Cardiac muscle cell (in vitro differentiated cells and primary cell): ENCODE measurements at places on chromosomes 3 and 15. TPM values are rescaled to one million over a fixed set of nuclear protein-coding genes. Genes with fewer than 3 reads are reported as not detected.

DNA sequence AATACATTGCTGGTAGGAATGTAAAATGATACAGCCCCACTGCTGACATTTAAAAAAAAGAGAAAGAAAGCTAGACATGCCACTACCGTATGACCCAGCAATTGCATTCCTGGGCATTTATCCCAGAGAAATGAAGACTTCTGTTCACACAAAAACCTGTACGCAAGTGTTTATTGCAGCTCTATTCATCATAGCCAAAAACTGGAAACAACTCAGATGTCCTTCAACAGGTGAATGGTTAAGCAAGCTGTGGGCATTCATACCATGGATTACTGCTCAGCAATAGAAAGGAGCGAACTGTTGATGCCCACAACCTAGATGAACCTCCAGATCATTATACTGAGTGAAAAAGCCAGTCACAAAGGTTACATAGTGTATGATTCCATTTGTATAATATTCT, 132.5 kb downstream of the MAP2K5 start:
- DNase-seq = no peak

DNA sequence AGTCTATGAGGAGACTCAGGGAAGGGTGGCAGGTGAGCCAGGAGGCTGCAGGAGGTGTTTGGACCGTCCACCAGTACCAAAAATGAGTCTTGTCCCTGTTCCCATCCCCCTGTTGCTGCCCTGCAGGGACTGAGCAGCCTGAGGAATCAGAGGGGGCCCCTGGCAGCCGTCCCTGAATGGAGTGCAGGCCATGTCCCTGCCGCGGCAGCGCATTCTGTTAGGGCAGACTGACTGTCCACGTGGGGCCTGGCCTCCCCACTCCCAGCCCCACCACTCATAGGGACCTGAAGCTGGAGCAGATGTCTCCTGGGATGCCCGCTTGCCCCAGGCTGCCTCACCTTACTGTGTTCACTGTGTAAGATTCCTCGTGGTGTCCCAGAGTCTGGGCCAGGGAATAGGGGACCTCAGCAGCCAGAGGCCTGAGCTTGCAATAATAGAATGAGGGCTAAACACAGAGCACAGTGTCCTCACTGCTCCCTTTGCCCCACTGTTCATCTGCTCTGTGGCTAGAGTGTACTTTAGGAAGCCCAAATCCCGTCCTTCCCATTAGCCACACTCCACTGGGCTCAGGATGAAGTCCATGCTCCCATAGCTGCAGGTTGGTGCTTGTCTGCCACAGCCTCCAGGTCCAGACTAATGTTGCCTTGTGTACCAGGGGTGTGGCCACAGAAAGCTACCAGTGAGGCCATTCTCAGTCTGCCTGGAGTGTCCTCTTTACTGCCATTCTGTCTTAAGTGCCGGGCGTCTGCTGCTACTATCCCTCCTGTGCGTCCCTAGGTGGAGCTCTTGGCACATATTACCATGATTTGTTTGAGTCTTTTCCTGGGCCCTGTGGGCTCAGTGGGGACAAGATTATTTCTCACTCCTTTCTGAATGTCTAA, 63.2 kb downstream of the HCN4 start:
- peak; percentile 86 for DNase-seq

DNA sequence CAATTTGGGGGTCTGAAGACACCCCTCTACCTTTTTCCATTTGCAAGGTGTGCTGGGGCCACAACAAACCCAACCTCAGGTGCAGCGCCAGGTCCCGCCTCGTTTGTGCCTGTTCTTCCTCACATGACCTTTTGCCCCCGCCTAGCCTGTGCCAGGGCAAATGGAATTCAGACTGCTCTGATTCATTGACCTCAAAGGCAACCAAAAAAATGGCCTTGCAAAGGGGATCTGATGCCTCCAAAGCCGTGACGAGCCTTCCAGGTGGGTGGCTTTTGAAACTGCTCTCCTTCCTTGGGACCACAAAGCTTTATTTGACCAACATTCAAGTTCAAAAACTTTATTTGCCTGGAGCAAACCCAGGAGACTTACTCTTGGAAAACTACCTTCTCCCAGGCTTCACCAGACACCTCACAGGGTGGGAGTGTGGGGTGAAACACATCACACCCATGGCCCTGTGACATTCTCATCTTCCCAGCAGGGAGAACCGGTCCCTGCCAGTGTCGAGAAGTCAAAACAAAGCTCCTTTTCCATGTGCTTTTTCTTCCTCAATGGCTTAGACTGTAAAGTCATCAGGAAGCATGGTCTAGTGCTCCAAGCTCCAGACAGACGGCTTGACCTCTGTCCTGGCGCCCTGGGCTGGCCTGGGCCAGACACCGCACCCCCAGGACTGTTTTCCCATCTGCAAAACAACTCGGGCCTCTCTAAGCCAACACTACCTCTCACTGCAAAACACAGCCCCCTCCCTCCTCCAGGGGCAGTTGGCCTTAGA, 103.9 kb upstream of the HES1 start:
- no peak for DNase-seq

- no peak for DNase-seq
These were observed 64.9 kb downstream of the UACA start for GRCh38 chr15:70698426-70698825.

GRCh38 chr15:75565062-75565970, 13.8 kb downstream of the PTPN9 start:
- DNase-seq = no peak

DNA sequence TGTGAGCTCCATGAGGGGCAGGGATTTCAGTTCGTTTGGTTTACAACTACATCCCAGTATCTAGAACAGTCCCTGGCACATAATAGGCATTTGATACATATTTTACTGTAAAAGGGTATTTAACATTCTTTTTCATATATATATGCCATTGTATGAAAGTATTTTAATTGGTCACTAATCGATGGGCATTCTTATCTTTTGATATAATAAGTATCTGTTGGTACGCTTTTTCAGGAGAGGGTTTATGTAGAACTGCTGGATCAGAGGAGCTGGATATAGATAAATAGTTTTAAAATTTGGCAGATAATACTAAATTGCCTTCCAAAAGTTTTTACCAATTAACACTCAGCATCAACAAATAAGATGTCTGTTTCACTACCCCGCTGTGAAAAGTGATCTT, 978 bp upstream of the RSL24D1 start:
- DNase-seq = no peak

GRCh38 chr3:12175844-12176453, 17.2 kb upstream of the TIMP4 start:
- DNase-seq = peak; percentile 78

CIP2A gene
- 4.1 and 12.2 TPM in 2 replicates for total RNA-seq

- peak; percentile 54 for DNase-seq
These were observed 43.4 kb downstream of the C2CD4A start for GRCh38 chr15:62109982-62110851.

GRCh38 chr15:91887921-91888373, 34.4 kb downstream of the SLCO3A1 start:
- no peak for DNase-seq

- DNase-seq = no peak
These were observed 319.3 kb downstream of the CTNNB1 start for GRCh38 chr3:41518626-41519025.

EFCC1 gene
- 0.11 TPM in 1 of 2 replicates, not detected in the other for total RNA-seq

- DNase-seq = peak; percentile 9
These were observed 6.3 kb downstream of the FAM81A start for GRCh38 chr15:59444081-59444835.

GRIP2 gene
- total RNA-seq = 0.06 TPM in 1 of 2 replicates, not detected in the other

DNA sequence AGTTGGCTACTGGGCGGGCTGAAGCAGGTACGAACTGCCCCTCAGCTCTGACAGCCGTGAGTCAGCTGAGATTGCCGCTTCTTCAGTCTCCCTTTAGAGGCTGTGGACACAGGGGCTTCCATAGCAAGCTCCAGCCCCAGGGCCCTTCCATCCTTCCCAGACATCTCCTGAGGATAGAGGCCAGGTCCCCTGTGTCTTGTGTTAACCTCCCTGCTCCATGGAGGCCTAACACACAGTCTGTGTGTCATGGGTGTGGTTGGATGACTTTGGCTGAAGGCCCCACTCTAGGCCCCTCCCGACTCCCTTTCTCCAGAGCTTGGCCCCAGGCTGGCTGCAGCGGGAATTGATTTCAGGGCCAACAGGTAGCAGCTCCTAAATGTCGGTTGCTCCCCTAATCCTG, 116.1 kb upstream of the TLE3 start:
- no peak for DNase-seq

DNA sequence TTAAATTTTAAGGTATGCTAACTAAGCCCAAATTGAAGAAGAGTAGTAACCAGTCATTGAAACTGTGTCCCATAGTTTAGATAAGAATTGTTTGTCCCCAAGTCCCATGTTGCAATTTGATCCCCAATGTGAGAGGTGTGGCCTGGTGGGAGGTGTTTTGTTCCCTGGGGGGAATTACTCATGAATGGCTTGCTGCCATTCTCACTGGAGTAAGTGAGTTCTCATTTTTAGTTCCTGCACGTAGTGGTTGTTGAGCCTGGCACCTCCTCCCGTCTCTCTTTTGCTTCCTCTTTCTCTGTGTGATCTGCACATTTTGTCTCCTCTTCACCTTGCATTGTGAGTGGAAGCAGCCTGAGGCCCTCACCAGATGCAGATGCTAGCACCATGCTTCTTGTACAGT, 1271.0 kb downstream of the NSUN3 start:
- no peak for DNase-seq
